Effector memory CD4-positive, alpha-beta T cell (primary cell): ENCODE measurements at places on chromosomes 13 and 19.

DNA sequence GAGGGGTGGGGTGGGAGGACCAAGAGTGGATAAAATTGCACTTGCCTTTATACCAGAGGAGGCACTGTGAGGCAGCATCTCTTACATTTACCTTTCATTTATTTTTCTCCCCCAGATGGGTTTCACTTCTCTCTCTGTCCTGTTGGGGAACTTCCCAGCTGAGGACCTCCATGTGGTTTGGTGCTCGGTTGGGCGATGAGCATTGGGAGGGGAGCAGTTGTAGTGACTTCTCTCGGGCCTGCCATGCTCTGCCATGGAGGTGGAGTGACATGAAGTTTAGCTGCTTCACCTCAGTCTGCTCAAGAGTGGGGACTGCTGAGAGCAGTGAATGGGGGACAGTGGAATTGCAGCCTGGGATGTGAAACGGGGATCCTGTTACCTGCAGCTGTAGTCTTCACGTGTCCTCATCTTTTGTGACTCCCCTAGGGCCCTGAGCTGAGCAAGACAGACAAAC lies 23.1 kb upstream of the CXCL17 start:
- no peak for DNase-seq

GRCh38 chr13:101382086-101382485 lies 34.2 kb downstream of the NALCN start:
- no peak for DNase-seq

DNA sequence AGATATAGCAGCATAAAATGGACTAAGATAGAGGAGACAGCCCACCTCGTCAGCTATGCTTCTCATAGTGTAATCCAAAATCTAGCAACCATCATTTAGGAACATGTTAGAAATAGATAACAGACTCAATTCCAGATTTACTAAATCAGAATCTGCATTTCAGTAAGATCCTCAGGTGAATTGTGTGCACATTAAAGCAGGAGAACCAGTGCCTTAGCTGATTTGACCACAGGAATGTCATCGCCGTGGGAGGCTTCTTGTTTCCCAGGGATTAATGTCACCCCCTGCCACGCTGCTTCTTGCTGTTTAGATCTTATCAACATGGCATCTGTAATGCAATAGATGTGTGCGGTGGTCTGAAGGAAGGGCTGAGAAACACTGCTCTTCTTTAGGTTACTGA lies 84.0 kb downstream of the GPC5 start:
- DNase-seq, result no peak

DNA sequence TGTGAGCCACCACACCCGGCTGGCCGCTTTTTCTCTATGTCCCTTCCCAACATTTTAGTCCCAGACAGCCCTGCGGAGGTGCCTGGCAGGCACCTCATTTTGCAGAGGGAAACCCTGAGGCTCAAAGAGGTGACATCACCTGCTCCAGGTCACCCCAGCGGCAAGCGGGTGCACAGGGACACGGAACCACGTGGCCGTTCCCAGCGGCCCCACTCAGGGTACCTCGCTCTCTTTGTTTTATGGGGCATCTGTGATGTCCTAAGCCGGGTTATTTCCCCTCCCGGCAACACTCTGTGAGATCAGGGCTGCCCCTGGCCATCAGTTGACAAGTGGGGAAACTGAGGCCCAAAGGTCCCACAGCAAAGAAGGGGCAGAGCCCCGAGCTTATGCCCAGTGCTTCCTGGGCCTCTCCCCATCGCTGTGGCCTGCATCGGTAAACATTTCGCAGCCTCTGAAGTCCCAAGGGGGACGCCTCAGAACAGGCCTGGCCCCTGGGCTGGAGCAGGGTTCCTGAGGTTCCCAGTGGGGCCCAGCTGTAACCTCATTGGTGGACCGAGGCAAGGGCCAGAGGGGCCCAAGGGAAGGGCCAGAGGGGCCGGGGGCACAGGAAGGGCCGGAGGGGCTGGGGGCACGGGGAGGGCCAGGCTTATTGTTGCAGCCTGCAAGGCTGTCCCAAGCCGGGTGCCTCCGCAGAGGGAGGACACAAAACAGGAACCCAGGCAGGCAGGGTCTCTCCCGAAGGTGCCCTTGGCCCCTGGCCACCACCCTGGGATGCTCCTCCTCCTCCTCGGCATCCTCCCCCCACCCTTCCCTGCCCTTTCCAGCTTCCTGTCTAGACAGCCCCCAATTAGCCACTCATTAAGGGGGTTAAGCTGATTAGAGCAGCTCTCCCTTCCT lies 39.0 kb downstream of the SMIM24 start:
- no peak for DNase-seq

DNA sequence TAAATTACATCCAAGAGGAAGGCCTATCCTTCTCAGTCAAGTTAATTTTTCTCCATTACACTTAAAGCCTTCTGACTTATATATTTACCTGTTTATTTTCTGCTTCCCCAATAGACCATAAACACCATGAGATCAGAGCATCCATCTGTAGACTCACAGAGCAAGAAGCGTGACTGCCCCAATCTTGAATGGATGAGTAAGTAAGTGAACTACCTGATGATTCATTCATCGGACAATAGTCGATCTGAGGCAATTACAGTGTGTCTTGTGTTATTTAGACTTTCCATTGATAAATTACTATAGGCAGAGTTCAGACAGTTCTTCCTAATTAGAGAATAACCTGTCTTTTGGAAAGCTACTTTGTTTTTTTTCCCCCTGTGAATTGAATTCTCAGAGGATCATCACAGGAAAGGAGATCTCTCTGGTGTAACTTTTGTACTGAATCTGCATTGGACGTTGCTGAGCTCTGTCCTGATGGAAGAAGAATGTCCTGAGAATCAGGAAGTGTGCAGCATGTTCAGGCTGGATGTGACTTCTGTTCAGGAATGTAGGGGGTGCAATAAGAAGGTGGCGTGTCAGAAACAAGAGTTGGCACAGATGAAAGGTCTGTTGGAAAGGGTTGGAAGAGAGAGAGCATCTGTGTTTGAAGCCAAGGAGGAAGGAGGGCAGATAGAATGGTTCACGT lies 367.0 kb downstream of the NALCN start:
- no peak for DNase-seq
